NCI-H1105 treated with DMSO at 0.1 percent for 48 hours (cell line): ENCODE measurements at places on chromosomes 12 and 14.

DNA sequence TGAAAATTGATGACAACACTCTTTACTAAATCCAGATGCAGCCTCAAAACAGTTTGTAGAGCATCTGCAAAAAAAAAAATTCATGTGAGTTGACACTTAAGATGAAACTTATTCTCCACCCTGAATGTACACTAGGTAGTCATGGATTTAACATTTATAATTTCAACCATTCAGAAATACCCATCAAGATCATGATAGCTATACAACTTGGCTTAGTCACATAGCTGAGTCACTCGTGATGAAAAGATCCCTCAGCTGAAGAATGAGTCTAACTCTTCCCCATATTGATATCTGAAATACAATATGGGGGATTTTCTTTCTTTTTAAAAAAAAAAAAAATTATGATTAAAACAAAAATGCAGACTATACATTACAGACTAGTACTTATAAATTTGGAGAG lies 104.8 kb upstream of the PLEKHG7 start:
- DNase-seq: no peak

GRCh38 chr14:90788031-90788430 lies 28.2 kb downstream of the TTC7B start:
- no peak for DNase-seq

DNA sequence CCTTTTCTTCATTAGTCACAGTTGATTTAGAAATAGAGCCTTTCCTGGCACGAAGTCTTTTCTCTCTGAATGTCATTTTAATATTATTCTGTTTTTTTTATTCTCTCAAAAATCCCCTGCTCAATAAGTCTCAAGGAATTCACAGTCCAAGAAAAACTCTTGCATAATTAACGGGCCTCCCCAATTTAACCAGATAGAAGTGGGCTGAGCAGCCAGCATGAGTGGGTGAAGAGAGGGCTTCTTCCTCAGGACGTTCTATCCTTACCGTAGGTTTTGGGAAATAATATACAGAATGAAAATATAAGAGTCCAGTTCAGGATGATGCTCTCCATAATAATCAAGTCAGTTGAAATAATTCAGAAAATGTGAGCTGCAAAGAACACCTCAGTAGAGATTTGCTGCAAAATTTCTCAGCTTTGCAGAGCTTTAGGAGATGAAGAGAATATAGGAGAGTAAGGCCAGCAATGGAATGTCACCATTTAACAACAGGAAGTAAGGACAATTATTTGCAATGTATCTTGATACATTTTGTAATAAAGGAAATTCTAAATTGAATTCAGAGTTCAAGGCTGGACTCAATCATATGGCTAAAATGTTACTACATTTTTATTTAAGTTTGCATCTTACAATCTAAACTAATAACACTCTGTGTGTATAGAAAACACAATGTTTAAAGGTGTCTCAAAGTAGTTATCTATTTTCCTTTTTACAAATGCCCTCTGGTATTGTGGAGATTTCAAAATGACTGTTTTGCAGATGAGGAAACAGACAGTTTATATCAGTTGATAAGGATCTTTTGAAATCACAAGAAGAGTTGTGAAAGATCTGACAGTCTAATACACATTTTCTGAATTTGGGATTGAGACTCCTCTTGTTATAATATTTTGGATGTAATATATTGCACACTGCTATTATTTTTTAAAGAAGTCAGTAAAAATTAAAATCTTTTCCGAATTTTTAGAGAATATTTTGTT lies 1724.1 kb upstream of the SEL1L start:
- no peak for DNase-seq

DNA sequence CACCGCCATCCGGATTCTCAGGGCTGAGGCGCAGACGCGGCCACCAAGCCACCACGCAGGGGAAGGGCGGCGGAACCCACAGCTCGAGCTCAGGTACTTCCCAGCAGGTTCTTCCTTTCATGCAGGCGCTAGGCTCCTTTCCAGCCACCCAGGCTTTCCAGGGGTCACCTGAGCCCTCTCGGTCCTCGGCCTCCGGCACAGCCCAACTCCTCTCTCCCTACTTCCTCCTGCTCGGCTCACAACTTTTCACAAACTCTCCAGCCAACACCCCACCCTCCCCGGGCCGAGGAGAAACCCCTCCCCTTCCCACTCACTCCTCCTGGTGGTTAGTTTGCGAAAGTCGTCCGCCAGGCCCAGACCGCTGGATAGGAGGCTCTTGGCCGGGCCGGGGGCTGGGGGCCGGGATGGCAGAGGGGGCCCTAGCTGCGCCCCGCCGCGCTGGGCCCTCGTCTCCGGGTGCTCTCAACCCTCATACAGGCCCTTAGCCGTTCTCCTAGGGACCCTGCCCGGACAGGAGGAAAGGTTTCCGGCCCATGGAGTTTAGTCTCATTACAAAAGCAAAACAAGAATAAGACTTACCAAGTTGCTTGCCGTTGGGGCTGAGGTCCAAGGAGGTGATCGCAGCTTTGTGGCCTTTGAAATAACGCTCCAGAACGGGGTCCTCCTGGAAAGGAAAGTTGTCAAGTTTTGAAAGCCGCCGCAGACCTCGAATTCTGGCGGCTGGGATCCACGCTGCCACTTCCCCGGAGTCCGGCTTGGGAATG lies at the start of gene GALNT4:
Gene GALNT4 (minus strand): TSS at position 256 of the 764 bp plus-strand sequence. CDS start 247 bp downstream, at position 9.
- DNase-seq: peak; percentile 57

- no peak for DNase-seq
Measured at GRCh38 chr12:100608776-100609175, 35.3 kb downstream of the GAS2L3 start.

- DNase-seq: no peak
Measured at GRCh38 chr14:92121207-92121669, 268 bp downstream of the NDUFB1 start.
